Activated CD8-positive, alpha-beta memory T cell treated with anti-CD3 and anti-CD28 coated beads, Interleukin-2, amount 10 ng/mL, durations not matched to agents 7 days and 5 days (primary cell): ENCODE measurements at places on chromosomes 2 and 18.

DNA sequence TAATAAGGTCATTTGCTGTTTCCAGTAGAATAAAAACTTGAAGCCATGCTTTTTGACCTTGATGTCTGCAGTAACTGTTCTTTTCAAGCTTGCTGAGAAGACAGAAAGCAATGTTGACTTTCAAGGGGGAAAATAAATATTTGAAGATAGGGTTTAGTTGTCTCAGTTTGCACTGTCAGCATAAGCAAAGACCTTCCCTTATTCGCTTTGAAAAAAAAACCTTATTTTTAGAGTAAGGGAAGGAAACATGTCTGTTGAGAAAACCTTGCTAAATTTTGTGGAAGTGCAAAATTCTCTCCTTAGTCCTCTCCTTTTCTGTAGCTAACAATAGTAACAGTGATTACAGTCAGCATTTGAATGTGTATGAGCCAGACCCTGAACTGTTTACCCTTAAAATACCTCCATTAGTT lies 43.1 kb downstream of the MAP4K4 start:
- DNase-seq, result no peak

DNA sequence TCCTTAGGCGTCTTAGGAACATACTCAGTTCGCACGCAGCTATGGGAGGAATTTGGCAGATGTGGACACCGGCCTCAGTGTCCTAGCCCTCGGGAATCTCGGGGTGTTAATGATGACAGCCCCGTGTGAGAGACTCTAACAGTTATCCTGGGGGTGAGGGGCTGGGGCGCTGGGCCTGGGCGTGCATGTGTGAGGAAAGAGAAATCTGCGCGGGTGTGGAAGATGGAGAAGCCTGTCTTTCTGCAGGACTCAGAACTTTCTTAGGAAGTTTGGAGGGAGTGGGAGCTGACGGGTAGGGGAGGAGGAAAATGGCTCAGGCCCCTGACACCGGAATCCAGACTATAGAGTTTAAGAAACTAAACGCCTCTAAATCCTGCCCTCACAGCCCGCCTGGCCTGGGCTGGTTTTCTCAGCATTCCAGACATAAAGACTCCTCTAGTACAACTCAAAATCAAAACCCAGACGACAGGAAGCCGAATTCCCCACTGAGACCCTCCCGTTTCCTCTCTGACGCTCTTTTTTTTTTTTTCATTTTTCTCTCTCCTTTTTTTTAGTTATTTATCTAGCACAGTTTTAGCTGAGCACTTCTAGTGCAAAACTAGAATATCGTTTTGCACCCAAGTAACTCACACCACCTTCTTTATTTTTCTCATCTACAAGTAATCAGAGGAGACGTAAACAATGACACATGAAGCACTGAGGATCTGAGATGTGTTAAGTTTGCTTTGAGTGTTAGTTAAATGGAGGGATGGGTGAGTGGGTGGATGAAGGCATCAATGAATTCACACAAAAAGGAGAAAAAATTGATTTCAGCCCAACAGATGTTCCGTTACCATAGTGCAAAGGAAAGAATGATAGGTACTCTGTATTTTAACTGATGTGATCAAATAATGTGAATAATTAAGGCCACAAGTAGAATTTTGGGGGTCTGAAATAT lies 1.2 kb upstream of the HAAO start:
- no peak for DNase-seq

GRCh38 chr18:54090856-54091255 lies 133.6 kb downstream of the MBD2 start:
- no peak for DNase-seq

GRCh38 chr2:116141891-116142474 lies 1672.5 kb upstream of the DDX18 start:
- DNase-seq, result no peak

- DNase-seq, result no peak
These were observed 66.7 kb downstream of the TRIP12 start for GRCh38 chr2:229855116-229855515.

- no peak for DNase-seq
These were observed 21.0 kb downstream of the SEMA4F start for GRCh38 chr2:74675090-74675489.

DNA sequence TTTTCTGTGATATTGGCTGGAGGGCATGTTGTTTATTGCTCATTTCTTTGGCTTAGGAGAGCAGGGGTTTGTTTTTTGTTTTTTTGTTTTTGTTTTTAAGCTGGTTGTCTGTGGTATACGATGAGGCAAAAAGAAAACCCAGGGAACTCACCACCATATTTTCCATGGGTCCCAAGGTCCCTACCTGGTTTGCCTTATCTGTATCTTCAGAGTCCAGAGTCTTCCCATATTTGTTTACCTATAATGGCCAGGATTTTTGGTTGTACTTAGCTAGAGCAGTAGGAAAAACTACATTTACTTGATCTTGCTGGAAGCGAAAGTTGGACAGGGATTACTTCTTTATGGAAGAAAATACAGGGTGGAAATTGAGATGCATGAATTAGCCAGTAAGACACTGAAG lies 9.5 kb downstream of the LCLAT1 start:
- no peak for DNase-seq

- DNase-seq, result no peak
These were observed 107.2 kb upstream of the L3MBTL4 start for GRCh38 chr18:6521803-6522418.

DNA sequence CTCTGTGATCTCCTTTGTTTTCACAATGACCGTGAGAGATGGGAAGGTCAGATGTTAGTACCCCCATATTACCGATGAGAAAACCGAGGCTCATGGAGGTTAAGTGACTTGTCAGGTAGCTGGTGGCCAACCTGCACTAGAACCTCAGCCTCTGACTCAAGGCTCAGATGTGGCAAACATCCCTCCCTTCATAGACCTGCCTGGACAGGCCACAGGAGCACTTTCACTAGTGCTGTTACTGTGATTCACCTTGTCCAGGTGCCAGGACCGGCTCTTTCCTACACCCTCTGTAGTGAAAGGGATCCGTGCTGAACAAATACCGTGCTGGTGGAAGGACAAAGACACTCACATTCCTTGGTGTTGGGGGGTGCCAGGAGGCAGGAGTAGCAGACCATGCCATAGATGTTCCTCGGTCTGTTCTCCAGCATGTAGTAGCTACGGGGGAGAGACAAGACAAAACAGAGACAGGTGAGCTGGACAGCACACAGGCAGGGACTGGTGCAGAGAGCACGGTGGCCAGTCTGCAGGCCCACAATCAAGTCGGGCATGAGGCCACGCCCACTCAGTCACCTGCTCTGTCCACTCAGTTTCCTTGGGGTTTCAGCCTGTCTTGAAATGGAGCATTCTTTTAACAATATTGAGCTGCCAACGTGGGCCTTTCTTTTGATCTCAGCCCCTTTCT lies 65.9 kb downstream of the EDAR start:
- no peak for DNase-seq

DNA sequence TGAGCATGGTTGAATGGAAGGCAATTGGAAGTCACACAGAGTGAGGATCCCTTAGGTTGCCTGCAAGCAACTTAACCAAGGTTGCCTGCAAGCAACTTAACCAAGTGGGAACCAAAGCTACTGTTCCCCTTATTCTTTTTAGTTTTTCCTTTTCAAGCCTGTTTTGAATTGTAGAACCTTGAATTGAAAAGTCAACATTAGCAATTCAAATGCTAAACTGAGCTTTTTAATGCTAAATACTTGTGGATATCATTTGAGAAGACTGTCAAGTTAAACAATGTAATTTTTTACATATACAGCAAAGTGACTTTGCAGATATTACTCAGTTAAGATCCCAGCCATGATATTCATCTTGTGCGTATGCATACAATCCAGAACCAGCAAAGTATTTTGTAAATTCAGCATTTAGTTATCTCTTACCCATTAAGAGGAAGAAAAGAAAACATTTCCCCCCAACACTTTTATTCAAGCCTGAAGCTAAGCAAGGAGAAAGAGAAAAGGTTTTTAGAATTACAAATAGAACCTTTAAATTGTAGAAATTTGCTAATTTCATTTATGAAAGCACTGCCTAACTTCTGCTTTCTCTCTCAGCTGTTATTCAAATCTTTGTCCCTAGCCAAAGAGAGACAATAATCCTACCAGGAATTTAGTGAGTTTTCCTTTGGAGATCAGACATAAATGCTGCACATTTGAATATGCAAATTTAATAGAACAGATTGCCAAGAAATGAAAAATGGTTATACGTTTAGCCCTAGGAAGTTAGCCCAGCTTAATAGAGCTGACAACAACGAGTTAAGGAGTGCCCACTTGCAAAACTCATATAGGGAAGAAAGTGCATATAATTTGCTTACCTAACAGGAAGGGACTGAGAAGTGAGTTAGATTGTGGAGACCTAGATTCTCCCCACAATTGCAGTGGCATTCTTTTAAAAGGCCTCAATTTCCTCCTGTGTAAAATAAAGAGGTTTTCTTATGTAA lies 643.2 kb upstream of the PIK3C3 start:
- no peak for DNase-seq

- DNase-seq, result no peak
These were observed 9.2 kb downstream of the HTR2B start for GRCh38 chr2:231115651-231116050.

DNA sequence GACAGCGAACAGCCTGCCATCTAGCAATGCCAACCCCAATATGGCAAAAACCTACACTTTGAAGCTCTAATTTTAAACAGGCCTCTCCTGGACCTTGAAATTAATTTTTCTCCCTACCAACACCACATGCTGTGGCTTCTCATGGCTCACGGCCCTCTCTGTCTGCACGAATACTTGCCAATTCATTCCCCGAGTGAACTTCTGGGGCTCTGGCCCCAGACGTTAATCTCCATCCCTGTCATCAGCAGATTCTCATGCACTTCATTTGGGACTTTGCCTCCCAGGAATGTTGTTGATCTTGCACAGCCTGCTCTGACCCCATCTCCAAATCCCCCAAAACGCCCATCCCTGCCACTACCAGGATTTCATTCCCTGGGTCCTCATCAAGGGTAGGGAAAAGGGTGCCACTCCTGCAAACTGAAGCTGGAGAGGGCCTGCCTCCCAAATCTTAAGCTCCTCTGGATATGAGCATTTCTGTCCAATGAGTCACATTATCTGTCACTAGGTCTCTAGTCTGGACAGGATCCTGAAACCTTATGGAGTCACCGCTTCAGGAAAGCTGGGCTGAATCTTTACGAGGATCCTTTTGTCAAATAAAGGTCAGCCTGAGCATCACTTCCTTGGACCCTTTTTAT lies 10.4 kb downstream of the FIGLA start:
- DNase-seq, result no peak

GRCh38 chr2:177147834-177148445 lies 64.7 kb upstream of the HNRNPA3 start:
- no peak for DNase-seq

DNA sequence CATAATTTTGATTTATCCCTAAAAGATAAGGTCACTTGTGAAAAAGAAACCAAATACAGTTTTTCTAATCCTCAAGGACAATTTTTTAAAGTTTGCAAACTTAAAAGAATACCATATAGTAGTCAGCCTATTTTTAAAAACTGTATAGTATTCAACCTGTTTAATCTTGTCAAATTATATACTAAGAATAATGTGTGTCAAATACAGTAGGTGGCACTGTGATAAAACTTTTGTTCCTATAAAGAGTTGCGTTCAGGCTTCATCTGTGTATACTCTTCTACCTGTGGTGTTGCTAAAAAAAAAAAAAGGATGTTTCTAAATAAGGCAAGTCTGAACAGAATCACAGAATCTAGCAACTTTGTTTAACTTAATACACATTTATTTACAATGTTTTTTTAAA lies 68.6 kb downstream of the CCDC138 start:
- DNase-seq, result no peak

DNA sequence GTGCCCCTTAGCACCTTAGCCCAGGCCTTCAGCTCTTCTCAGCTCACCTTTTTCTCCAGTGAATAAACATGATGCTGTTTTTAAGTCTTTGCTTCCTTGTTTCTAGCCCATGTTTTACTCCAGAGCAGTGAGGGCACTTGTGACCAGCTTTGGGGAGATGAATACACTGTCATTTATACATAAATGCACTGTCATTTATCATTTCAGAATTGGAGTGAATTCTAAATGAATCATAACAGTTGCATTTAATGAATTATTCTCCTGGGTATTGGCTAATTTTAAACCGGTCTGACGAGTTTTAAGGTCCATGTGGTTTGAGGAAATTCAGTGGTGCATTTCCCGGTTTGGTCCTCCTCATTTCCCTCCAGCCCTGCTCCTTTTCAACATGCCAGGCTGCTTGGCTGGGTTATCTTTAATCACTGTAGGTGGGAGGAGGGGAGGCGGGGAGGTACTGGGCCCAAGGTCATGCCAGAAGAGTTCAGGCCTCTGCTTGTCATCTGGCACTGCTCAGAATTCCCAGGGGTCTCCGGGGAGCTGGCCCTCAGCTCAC lies 23.9 kb downstream of the PRKCE start:
- no peak for DNase-seq

DNA sequence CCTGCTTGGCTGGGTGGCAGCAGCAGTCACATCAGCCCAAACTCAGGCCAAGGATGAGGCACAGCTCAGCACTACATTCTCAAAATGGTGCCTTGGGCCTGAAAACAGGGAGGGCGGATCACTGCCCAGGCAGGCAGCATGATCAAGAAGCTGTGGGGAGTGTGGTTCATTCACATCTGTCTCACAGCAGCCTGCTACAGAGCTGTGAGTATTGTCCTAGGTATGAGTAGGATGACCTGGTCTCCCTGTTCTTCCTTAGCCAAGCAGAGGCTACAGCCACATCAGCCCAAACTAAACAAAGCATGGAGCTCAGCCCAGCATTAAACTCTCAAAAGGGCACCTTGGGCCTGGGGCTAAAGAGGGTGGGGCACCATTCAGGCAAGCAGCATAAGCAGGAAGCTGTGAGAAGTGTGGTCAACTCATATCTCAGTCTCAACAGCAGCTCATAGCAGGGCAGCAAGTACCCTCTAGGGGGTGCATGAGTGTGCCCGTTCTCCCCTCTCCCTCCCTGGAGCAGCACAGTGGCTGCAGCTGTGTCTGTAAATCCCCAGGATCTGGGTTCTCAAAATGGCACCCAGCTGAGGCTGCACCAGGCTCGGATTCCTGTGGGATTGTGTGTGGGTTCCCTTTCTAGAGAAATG lies 139.6 kb downstream of the TRABD2A start:
- DNase-seq, result peak; percentile 76

GRCh38 chr2:223971-224760 lies 39.7 kb downstream of the SH3YL1 start:
- no peak for DNase-seq

- DNase-seq, result no peak
These were observed 59.5 kb downstream of the PUM2 start for GRCh38 chr2:20291106-20291564.
